ENCODE measurements at places on chromosomes 5 and 9.
A peak's percentile ranks its signal among the peaks of the same experiment; 100 is the strongest.

DNA sequence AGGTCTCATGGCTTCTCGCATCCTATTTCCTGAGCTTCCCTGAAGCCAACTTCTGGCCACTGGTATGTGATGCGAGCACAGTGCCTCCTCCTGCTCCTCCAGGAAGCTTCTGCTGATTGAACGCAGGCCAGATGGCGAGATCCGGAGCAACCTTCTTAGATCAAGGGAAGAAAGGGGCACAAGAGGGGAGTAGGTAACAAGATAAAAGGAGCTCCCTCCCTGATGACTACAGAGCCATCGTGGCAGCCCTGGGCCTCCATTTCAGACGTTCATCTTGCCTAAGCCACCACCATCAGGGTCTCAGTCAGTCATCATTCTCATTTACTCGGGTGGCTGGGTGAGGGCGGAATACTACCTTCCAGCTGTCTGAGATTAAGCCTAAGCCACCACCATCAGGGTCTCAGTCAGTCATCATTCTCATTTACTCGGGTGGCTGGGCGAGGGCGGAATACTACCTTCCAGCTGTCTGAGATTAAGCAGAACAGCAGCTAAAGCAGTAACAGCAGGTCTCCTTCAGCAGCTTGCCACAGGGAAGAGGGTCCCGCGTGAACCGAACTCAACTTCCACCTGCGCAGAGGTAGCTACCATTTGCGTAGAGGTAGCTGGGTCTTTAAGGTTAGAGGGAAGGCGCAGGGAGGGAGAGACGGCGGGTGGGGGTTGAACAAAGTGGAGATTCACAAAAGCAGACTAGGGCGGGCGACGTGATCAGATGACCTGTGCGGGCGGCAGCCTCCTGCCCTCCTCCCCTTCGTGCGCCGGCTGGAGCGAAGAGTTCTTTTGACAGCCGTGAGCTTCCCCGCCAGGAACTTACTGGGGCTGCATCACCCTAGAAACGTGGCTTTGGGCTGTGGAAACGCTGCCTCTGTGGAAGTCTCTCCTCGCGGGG lies 27.9 kb upstream of the MGAT1 start:
- peak; percentile 34 for DNase-seq

DNA sequence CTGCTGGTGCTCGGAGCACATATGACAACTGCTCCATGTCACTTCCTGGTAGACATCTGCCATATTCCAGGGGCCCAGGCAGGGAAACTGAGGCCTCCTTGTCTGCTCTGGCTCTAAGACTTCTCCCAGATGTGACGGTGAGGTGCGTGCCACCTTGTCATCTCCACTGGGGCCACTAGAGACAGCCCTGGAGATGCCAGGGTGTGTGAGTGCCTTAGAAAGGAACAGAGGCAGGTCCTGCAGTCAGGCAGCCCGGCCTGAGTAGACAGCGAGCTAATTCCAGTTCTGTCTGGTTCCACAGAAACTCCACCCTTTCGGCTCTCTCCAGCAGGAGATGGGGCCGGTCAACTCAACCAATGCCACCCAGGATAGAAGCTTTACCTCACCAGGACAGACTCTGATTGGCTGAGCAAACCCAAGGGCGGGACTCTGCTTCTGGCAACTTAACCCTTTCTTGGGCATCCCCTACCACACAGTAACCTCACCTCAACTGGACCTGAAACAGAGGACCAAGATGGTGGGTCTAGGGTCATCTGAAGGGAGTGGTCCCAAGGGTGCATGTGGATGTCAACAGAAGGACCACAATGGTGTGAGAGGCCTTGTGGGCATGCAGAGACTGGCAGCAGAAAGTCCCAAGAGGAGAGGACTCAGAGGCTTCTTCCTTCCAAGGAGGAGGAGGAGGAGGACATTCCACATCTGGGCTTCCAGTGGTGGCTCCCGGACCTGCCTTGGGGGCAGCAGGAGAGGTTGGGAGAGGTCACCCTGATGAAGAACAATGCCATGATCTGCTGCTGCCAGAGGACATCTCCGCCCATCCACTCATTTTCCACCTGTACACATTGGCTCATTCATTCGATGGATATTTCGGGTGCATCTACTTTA lies 77.7 kb downstream of the RGS3 start:
- DNase-seq, result no peak

DNA sequence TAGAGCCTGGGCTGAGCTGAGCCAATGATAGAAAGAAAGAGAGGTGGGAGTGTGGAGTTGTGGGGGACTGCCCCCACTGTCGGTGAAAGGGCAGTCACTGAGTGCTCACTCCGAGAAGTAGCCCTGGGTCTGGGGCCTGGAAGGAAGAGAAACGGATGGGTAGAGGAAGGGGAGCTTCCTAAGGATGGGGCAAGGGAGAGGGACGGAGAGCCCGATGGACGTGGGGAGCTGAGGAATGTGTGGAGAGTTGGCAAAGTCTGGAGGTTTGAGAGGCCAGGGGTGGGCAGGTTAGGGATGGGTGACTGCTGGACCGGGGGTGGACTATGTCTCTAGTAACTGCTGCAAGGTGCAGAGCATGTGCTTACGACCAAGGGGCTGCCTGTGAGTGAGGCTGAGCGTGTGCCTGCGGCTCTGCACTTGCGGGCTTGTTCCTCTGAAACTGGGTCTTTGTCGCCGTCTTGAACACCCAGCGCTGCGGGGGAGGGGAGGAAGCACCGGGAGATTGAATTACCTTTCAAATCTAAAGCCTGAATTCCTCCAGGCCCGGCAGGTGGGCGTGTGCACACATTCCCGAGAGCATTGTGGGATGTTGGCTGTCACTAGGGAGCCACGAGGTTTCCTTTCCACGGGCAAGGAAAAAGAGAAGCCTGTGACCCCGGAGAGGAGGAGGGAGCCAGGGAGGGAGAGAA lies 76.4 kb upstream of the ARAP3 start:
- DNase-seq, result no peak

GRCh38 chr9:131589993-131590392 lies 44.7 kb downstream of the PRRT1B start:
- no peak for DNase-seq

DNA sequence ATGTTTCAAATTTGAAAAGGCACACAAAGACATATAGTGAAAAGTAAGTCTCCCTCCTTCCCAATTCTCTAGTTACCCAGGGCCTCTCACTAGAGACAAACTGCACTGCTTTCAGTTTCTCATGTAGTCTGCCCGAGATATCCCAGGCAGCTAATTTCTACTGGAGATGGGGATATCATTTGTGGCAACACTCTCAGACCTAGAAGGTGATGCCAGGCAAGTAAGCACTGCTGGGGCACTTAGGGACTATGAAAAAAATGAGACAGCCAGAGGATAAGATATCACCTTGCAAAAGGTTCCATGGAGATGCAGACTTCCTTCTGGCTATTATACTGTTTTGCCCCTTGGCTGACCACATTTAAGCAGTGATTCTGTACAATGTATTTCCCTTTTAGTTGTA lies 12.6 kb downstream of the SIL1 start:
- DNase-seq, result no peak

DNA sequence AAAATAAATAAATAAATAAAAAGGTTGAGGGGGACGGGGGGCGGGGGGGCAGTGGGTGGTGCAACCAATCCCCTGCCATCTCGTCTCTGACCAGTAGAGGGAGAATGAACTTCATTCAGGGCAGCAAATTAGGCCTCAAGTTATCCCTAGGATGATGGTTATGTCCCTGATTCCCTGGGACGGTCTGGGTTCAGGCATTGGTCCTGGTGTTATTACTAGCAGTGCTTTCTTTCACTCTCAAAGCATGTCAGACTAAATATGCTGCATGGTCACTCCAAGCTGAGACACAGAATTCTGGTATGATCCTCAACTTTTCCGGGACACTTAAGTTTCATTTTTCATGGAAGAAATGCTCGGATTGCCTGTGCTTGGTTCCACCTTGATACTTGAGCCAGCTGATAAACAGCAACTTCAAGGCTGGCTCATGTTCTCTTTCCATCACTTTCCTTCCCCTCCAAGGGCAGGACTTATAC lies 59.4 kb downstream of the DAP start:
- DNase-seq, result peak; percentile 47

- DNase-seq, result peak; percentile 71
Observed at GRCh38 chr9:127931092-127931881, 710 bp upstream of the PIP5KL1 start.

DNA sequence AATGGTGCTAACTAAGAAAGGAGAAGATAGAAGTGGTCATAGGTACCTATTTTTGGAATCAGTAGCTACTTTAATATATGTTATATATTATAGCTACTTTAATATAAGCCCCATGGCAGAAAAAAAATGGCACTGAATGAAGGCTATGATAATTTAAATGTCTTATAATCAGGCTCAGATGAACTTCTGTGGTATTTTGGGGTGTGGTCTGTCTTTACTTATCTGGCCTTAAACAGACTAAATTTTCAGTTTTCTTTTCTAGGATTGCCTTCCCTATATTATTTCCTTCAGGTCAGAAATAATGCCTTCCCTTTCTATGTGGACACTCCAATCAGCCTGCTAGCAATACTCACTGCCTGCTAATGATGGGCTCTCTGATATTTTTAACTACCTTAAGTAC lies 292.3 kb downstream of the SLF1 start:
- no peak for DNase-seq

DNA sequence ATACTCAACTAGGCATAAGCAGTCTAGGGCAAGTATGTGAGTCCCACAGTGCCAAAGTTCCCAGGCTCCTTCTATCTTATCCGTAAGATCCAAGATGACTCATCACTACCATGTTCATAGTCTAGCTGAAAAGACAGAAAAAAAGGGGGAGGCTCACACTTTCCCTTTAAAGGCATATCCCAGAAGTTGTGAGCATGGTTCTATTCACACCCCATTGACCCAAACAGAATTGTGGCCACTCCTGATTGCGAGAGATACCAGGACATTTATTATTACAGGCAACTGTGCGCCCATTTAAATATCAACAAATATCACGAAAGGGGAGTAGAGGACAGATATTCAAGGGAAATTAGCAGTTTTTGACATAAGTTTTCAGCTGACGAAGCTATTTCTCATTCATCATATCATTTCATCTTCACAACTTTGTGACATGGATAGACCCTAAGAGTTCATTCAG lies 8.1 kb upstream of the PFDN1 start:
- DNase-seq, result no peak

GRCh38 chr5:41194339-41194738 lies 19.0 kb downstream of the C6 start:
- no peak for DNase-seq

DNA sequence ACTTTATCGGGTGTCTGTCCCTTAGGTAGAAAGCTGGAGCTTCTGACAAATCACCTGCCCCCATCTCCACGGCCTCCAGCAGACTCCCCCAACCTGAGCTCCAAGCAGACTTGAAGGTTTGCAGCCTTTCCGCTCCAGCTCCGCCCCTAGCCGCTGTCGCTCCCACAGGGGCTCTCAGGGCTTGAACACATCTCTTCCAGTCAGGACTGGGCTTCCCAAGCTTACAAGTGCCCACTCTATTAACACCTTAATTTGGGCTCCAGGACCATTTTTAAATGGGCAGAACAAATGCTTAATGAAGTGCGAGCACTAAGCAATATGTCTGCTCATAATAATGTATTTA lies 17.2 kb upstream of the SLC25A51 start:
- no peak for DNase-seq

GRCh38 chr5:6745706-6746222 lies 32.5 kb downstream of the TENT4A start:
- DNase-seq, result peak; percentile 42

DNA sequence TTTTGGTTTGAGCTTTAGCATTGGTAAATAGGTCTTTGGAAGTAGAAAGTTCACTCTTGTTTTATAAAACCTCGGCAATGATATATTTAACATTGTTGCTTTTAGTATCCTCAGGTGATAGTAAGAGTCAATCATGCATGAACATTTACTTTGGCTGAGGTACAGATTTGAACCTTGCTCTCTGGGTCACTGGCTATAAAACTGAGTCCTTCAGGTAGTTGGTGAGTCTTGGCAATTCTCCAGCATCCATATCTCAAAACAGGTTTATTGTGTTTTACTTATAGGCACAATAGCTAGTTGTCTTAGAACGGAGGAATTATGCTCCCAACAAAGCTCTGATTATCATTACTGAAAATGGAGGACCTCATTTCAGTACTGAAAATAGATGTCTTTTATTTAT lies 75.1 kb downstream of the MAT2B start:
- DNase-seq, result peak; percentile 22

DNA sequence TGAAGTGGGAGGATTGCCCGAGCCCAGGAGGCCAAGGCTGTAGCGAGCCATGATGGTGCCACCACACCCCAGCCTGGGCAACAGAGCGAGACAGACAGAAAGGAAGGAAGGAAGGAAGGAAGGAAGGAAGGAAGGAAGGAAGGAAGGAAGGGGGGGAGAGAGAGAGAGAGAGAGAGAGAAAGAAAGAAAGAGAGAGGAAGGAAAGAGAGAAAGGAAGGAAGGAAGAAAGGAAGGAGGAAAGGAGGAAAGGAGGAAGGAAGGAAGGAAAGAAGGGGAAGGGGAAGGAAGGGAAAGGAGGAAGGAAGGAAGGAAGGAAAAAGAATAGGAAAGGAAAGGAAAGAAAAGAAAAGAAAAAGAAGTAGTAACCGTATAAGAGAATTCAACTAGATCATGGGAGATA lies 20.8 kb upstream of the LHFPL2 start:
- no peak for DNase-seq

- DNase-seq, result peak; percentile 79
Observed at GRCh38 chr5:77086689-77087483, at the start of gene ZBED3. ZBED3 (minus strand) TSS chr5:77087285; CDS start chr5:77077878, 9,407 bp downstream.

GRCh38 chr5:115098041-115098702 lies 71.5 kb downstream of the TRIM36 start:
- peak; percentile 26 for DNase-seq
